ENCODE measurements at places on chromosomes 2 and 18.

GRCh38 chr2:169478745-169479256 lies 493 bp upstream of the BBS5 start:
- DNase-seq: no peak

DNA sequence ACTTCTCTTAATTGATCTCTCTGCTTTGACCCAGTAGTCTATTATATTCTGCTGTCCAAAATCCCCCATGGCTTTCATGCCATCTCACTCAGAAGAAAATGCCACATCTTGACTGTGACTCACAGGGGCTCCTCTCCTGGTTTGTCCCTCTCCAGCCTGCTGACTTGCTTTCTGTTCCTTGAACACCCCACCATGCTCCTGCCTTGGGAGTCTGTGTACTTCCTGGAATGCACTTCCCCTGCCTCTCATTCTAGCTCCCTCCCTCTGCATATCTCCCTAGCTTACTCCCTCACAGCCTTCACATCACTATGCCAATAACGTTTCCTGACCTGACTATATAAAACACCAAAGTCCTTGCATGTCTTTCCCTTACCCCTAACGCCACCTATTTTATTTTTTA lies 167.2 kb downstream of the TRIB2 start:
- DNase-seq: no peak

DNA sequence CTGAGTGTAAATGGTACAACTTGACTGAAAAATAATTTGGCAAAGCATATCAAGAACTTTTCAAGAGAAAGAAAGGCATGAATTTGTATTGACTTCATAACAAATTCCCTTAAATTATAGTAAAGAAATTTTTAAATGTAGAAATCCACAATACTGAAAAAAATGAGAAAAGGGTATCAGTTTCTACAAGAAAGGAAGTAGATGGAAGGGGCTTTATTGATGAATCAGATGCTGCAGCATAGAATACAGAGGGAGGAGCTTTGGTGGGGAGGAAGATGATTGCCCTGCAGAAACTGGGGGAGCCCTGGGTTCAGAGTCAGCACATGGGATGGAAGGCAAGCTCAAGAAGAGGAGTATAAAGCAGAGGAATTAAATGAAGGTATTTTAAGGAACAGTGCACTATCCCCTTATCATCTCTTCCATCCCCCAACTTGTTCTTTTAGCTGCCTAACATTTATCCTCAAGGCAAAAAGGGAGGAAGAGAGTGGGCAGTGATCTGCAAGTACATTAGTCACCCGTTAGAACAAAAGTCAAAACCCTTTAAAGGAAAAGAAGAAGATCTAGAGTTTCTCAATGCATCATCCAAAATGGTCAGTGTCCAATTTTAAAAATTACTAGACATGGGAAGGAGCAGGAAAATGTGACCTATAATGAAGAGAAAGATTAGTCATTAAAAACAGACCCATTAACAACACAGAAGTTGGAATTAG lies 77.7 kb downstream of the KCTD18 start:
- no peak for DNase-seq

GRCh38 chr18:2964361-2965010 lies 48.5 kb downstream of the LPIN2 start:
- peak; percentile 46 for DNase-seq

DNA sequence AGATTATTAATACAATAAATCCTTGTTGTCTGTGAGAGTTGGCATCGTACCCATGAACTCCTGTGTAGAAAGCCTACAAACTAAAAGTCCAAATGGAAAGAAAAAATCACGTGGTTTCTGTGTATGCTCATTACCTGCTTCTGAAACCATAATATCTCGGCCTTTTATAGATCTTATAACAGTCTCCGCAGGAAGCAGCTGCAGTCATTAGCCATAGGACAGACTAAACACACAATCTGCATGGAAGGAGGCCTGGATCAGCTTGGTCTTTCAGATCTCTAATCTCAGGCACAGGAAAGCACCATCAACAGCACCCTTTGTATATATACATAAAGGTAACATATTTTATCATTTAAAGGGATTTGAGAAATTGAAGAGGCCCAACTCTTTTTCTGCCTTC lies 508.9 kb upstream of the TCF4 start:
- no peak for DNase-seq

DNA sequence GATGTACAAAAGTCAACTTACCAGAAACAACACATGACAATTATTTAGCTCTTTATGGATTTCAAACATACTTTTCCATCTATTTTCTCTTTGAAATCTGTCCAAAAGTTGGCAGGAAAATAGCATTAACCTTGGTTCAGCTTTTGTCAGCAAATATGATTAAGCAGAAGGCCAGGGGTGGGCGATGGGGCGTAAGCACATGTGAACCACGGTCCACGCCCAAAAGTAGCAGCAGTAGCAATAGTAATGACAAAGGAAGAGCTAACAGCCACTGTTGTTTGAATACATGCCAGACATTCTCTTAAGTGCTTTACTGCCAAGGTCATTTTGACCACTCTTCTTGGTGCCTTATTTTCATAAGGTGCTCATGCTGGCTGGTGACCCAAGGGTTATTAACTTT lies 73.5 kb downstream of the ANTXR1 start:
- DNase-seq: no peak

- DNase-seq: no peak
Measured at GRCh38 chr18:75163736-75164135, 45.2 kb downstream of the PTGR3 start.

DNA sequence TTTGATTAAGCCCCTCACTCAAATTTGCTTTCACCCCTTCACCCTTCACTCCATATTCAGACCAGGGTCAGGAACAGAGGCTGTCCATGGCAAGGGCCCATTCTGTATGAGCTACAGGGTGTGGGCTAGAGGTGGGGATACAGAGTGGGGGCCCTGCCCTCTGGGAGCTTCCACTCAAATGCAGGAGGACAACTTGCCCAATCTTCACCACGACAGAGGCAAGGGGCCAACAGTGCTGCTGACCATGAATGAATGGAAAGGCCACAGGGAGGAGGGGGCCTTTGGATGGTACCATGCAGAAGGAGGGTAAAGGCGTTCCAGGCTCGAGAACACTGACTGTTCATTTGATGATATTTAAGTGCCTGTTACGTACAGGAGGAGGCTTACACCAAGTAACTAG lies 22.8 kb downstream of the ADRA2B start:
- DNase-seq: no peak

- DNase-seq: no peak
Measured at GRCh38 chr2:423479-423878, 135.6 kb upstream of the ALKAL2 start.

GRCh38 chr2:19496646-19497045 lies 138.2 kb upstream of the OSR1 start:
- no peak for DNase-seq

GRCh38 chr18:44816477-44816876 lies 135.8 kb downstream of the SETBP1 start:
- DNase-seq: no peak

DNA sequence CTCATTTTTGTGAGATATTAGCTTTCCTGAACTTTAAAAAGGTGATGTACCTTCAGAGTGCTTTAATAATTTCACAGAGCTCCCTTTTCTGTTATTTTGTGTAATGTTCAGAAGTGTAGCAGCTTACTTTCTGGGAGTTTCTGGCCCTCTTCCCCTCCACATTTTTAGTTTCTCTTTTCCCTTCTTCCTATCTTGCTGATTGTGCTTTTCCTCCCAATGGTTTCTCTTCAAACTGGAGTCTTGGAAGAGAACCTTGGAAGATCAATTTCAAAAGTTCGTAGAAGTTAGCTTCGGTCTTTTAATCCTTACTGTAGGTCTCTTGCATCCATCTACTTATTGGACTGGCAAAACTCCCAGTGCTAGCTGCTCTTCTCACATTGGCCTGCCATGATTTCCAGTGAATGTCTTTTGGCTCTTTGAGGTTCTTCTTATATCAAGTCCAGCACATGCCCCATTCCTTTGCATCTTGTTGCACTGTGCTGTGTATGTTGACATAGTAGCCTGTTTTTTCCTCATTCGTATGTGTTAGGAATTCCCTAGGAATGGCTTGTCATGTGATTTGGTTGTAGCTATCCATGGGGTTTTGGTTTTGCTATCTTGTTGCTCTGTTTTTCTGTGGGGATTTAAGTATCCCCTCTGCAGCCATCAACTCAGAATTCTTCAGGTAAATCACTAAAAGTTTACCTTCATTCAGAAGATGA lies 7.8 kb downstream of the CCNT2 start:
- DNase-seq: no peak

DNA sequence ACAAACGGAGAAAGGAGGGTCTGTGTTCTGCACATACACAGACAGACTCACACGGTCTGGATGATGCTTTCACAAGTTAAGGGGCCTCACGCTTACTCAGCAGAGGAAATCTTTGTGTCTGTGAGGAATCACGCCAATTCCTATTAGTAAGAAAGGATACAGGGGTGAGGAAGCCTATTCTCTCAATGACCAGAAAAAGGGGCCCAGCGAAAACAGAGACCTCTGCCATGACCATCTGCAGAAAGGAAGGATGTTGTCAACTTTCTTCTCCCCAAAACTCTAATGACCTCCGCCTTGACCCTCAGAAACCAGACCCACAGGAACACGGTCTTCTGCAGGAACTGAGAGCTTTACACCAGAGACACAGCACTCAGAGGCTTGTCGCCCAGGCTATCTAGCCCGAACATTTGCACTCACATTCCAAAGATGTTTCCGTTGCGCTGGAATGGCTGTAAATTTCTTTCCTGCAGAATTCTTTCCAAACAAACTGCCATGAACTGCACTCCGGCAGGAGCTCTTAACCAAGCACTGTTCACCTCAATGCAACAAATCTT lies 186.3 kb downstream of the TCF4 start:
- no peak for DNase-seq

DNA sequence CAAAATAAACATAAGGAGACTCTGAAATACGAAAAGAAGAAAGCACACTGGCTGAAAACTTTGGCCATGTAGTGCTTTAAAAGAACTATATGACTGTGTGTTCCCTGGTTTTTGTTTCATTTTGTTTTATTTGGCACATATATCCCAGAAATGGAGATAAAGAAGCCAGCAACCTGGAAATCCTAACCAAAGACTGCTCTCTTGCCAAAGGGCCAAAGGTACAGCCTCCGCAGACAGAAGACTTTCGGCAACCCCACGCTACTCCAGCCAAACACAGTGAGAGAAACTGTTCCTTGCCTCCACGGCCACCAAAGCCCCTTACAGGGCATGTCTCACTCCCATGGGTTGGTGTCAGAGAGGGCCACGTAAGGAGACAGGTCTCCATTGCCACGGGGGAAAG lies 381.2 kb upstream of the NETO1 start:
- no peak for DNase-seq

- DNase-seq: no peak
Measured at GRCh38 chr2:1011006-1011405, 60.4 kb downstream of the SNTG2 start.

DNA sequence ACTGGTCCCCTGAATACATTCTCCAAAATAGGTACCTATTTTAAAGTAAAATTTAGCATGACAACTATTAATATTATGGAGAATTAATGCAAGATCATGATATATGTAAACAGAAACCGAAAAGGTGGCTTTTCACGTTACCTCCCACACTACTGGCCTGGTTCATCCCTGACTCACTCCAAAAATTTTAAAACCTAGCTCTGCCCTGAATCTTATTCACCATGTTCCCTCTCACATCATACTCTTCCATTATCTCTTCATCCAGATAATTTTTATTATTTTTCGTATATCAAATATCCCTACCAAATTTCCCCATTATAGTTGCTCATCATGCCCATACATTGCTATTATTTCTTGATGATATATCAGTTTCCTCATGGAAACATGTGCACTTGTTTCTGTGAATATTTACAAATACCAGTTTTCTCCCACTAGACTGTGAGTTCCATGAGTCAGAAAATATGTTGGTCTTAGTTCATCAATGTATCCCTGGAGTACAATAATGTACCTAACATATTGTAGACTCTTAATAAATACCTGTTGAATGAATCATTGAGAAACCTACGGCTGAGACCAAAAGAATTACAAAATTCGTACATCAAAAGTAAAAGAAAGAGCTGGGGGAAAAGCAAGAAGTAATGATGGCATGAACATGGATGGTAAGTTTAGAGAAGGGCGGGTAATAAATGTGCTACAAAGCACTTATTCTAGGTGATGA lies 360.1 kb upstream of the CHAC2 start:
- no peak for DNase-seq

- DNase-seq: no peak
Measured at GRCh38 chr18:45557779-45558178, 57.5 kb upstream of the SLC14A2 start.

DNA sequence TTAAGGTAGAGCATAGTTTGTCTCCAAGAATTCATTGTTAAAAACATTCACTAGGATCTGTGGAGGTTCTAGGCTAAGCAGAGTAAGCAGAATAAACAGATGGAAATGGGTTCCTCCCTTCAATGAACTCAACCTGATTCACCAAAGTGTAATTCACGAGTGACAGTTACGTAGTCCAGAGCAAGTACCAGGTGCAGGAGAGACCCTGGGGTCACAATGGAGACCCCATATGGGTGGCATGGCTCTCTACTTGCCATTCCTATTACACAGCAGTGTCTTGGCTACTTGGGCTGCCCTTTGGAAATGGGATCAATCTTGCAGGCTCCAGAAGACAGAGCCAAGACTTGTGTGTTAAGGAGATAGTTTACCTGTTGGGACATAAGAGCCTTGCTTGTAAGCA lies 7.1 kb downstream of the MYCN start:
- DNase-seq: no peak

DNA sequence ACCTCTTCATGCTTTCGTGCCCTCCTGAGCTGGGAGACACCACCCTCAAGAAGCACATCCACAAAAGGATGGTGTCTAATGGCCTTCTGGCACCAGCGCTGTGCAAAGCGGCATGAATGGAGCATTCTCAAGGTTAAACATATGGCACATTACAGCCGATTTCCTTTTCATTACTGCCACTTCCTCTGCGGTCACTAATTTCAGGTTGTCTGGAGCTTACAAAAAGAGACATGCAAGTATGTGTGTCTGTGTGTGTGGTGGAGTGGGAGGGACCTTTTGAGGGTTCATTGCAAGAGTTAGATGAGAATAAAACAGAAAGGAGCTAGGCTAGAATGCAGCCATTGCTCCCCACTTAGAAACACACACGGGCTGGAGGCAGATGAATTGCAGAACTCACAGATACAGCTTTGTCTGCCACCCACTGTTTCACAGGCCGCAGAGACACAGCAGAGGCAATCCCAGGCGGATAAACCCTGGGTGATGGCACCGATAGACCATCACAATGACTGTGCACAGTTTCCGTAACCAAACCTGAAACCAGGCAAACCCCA lies 76.0 kb downstream of the TGIF1 start:
- DNase-seq: peak; percentile 66

GRCh38 chr2:172162739-172163336 lies 60.1 kb upstream of the DLX2 start:
- no peak for DNase-seq

DNA sequence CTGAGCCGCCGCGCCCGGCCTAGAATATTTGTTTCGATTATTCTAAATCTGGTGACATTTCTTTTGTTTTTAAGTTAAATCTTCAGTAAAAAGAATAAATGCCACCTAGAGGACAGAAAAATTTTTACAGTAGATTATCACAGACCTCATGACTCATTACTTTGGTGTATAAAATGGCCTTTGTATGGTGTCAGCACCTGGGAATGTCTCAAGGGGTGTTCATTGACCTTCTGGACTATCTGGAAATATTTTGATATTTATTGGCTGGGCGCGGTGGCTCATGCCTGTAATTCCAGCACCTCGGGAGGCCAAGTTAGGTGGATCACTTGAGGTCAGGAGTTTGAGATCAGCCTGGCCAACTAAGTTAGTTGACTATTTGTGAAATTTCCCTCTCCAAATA lies 30.3 kb upstream of the SLC30A6 start:
- peak; percentile 30 for DNase-seq

- no peak for DNase-seq
Measured at GRCh38 chr2:130374587-130375290, 18.9 kb downstream of the PTPN18 start.

GRCh38 chr2:27152796-27153464 lies 4.1 kb downstream of the TCF23 start:
- no peak for DNase-seq

GRCh38 chr18:54957996-54958395 lies 1.3 kb downstream of the CCDC68 start:
- DNase-seq: no peak
